ENCODE measurements at places on chromosomes 16 and 17.

GRCh38 chr16:67013233-67013822 lies 15.6 kb upstream of the CBFB start:
- no peak for DNase-seq
- no peaks in the 10 kb centered on the region for H3K27me3 ChIP-seq
- H3K36me3 ChIP-seq = peaks cover 6% of the 10 kb centered on the region
- peak overlapping the region; percentile 72 for H3K27ac ChIP-seq
- H3K4me3 ChIP-seq = peak overlapping the region; percentile 83

DNA sequence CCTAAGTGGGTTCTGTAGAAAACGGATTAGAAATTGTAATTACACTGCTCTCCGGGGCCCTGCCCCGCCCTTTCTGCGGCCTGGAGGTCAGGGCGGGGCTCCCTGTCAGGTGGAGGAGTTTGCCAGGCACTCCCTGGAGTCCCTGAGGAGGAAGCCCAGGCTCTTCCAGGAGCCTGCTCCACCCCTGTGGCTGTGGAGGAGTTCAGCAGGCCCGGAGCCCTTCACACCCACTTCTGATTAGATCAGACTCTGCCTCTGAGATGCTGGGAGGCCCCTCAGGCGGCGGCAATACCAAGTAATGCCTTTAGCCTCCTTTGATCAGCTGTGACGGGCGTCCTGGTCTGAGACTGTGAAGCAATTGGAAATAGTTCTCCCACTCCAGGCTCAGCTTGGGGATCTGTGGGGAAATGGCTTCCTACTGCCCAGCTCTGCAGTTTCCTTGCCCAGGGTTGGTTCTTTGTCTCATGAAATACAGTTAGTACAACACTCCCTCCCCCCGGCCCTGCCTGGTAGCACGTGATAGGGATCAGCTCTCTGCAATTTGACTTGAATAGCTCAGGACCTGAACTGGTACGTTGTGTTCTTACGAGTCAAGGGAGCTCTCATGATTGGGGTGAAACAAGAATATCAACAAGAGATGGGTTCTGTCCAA lies 22.3 kb downstream of the BAIAP2 start:
- H3K27me3 ChIP-seq = no peaks in the 10 kb centered on the region
- peaks cover 5% of the 10 kb centered on the region for H3K4me1 ChIP-seq
- no peak overlapping the region for H3K4me3 ChIP-seq
- no peak overlapping the region for H3K27ac ChIP-seq
- H3K36me3 ChIP-seq = no peaks in the 10 kb centered on the region

- H3K4me1 ChIP-seq = no peaks in the 10 kb centered on the region
- no peaks in the 10 kb centered on the region for H3K27me3 ChIP-seq
- no peak overlapping the region for H3K4me3 ChIP-seq
- H3K36me3 ChIP-seq = no peaks in the 10 kb centered on the region
Measured at GRCh38 chr16:27690608-27691007, 140.7 kb downstream of the KATNIP start.

- H3K4me1 ChIP-seq = no peaks in the 10 kb centered on the region
- DNase-seq = no peak
- no peaks in the 10 kb centered on the region for H3K36me3 ChIP-seq
- peaks cover 7% of the 10 kb centered on the region for H3K27me3 ChIP-seq
Measured at GRCh38 chr16:77899416-77899815, 111.1 kb downstream of the VAT1L start.

DNA sequence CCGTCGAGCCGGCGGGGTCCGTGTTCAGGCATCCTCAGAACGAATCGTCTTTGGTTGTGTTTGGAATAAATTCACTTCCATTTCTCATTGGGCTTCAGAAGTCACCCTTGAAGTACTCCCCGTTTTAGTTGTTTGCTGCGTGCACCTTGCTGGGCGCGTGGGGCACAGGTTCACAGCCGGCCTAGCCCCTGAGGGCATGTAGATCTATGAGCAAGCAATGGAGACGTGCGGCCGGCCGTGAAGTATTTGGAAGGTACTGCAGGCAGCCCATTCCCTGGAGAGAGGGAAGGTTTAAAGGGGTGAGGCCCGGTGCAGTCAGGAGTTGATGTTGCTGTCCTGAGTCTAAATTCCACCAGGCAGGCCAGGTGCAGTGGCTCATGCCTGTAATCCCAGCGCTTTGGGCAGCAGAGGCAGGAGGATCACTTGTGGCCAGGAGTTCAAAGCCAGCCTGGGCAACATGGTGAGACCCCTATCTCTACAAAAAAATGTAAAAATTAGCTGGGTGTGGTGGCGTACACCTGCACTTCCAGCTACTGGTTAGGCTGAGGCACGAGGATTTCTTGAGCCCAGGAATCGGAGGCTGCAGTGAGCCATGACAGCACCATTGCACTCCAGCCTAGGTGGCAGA lies 714 bp downstream of the ACSF3 start:
- H3K4me3 ChIP-seq = peak overlapping the region; percentile 85
- peak; percentile 45 for DNase-seq
- peak overlapping the region; percentile 96 for H3K27ac ChIP-seq
- peaks cover 23% of the 10 kb centered on the region for H3K36me3 ChIP-seq

DNA sequence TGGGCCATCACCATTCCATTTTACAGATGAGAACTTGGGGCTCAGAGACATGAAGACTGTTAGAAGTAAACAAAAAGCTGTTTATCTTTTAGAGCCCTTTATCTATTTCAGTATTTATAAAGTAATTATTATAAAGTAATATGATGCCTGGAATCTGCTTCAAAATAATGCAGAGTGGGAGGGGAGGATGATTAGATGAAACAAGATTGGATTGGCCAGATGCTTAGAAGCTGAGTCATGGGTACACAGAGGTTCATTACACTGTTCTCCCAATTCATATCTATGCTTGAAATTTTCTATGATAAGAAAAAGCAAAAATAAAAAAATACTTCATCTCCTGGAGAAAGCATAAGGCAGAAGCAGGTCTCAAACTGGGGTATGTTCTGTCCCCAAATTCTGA lies 29.4 kb downstream of the TOM1L2 start:
- H3K4me3 ChIP-seq = no peak overlapping the region
- no peak for DNase-seq
- H3K27ac ChIP-seq = no peak overlapping the region
- no peaks in the 10 kb centered on the region for H3K27me3 ChIP-seq
- peaks cover 16% of the 10 kb centered on the region for H3K4me1 ChIP-seq

- H3K27me3 ChIP-seq = peaks cover 1% of the 10 kb centered on the region
- H3K4me1 ChIP-seq = no peaks in the 10 kb centered on the region
- H3K36me3 ChIP-seq = no peaks in the 10 kb centered on the region
- H3K4me3 ChIP-seq = no peak overlapping the region
Measured at GRCh38 chr16:55077266-55077665, 146.6 kb downstream of the IRX5 start.

GRCh38 chr16:77385481-77385880 lies 49.4 kb downstream of the ADAMTS18 start:
- no peaks in the 10 kb centered on the region for H3K27me3 ChIP-seq
- no peak overlapping the region for H3K4me3 ChIP-seq
- no peak for DNase-seq
- H3K4me1 ChIP-seq = no peaks in the 10 kb centered on the region

DNA sequence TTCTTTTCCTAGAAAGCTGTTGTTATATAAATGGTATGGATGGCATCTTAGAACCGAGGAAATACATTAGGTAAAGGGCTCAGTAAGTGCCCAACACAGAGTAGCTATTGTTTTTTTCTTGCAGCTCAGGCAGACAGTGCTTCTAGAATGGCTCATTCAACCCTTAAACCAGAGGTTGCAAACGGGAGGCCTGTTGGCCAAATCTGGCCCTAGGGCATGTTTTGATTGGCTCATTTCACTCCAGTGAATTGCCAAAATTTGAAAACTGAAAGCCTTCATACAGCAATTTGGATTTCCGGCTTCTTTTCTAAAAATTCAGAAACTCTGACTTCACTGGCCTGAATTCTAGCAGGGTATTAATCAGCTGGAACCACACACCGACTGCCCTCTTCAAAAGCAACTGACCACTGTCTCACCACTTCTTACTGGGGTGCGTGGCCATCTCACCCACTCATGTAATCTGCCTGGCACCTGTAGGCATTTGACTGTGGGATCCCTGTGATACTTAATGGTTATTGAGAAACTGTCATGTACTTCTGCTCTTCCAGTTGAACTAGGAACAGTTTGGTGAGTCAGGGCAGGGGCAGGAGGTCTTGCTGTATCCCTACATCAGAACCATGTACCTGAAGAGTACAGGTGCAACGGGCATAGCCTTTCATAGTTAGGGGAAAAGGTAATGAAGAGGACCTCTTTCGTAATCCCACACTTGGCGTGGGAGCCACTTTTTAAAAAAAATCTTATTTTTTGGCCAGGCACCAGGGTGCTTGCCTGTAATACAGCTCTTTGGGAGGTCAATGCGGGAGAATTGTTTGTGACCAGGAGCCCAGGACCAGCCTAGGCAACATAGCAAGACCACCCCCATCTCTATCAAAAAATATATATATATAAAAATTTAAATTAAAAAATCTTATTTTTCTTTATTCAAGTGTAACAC lies 53.6 kb upstream of the SCNN1B start:
- H3K27ac ChIP-seq = no peak overlapping the region
- DNase-seq = no peak
- H3K4me1 ChIP-seq = no peaks in the 10 kb centered on the region
- H3K36me3 ChIP-seq = no peaks in the 10 kb centered on the region
- H3K27me3 ChIP-seq = peaks cover 2% of the 10 kb centered on the region

- no peak overlapping the region for H3K27ac ChIP-seq
- H3K36me3 ChIP-seq = no peaks in the 10 kb centered on the region
- H3K4me3 ChIP-seq = no peak overlapping the region
Measured at GRCh38 chr16:74717367-74717766, 16.7 kb upstream of the MLKL start.

GRCh38 chr17:78933959-78934568 lies 8.9 kb upstream of the TIMP2 start:
- no peaks in the 10 kb centered on the region for H3K27me3 ChIP-seq
- no peak overlapping the region for H3K4me3 ChIP-seq
- no peak overlapping the region for H3K27ac ChIP-seq
- DNase-seq = no peak

DNA sequence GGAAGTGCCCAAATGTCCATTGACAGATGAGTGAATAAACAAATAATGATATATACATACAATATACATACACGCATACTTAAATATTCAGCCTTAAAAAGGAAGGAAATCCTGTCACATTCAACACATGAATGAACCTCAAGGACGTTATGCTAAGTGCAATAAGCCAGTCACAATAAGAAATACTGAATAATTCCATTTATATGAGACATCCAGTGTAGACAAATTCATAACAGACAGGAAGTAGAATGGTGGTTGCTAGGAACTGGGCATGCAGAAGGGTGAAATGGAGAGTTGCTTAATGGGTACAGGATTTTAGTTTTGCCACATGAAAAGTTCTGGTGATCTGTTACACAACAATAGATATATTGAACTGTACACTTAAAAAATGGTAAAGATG lies 8.8 kb upstream of the ITGB4 start:
- peaks cover 2% of the 10 kb centered on the region for H3K36me3 ChIP-seq
- DNase-seq = no peak
- H3K27me3 ChIP-seq = peaks cover 4% of the 10 kb centered on the region
- no peak overlapping the region for H3K4me3 ChIP-seq
- H3K4me1 ChIP-seq = no peaks in the 10 kb centered on the region

GRCh38 chr17:68771867-68772515 lies 170.8 kb upstream of the FAM20A start:
- peaks cover 4% of the 10 kb centered on the region for H3K4me1 ChIP-seq
- H3K27ac ChIP-seq = no peak overlapping the region
- H3K27me3 ChIP-seq = no peaks in the 10 kb centered on the region
- H3K4me3 ChIP-seq = no peak overlapping the region

DNA sequence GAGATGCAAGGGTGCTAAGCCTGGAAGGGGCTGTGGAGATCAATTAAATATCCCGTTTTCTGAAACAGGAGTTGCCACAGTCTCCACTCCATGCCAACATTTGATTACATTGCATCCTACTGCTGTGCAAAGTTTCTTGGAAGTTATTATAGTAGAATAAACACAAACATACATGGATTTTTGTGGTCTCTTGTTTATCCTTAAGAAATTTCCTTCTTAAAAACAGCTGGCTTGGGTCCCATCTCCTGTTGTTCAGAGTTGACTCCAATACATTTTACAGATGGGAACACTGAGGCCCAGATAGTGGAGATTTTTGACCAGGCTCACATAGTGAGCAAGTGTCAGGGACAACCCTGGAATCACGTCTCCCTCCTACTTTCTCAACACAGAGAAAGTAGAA lies 124.0 kb upstream of the ADAMTS18 start:
- H3K36me3 ChIP-seq = no peaks in the 10 kb centered on the region
- H3K4me3 ChIP-seq = no peak overlapping the region
- H3K27ac ChIP-seq = no peak overlapping the region
- peaks cover 10% of the 10 kb centered on the region for H3K27me3 ChIP-seq

GRCh38 chr17:62650587-62650986 lies 23.1 kb downstream of the MRC2 start:
- H3K36me3 ChIP-seq = no peaks in the 10 kb centered on the region
- DNase-seq = no peak
- peaks cover 20% of the 10 kb centered on the region for H3K27me3 ChIP-seq
- no peak overlapping the region for H3K4me3 ChIP-seq
- peaks cover 19% of the 10 kb centered on the region for H3K4me1 ChIP-seq

DNA sequence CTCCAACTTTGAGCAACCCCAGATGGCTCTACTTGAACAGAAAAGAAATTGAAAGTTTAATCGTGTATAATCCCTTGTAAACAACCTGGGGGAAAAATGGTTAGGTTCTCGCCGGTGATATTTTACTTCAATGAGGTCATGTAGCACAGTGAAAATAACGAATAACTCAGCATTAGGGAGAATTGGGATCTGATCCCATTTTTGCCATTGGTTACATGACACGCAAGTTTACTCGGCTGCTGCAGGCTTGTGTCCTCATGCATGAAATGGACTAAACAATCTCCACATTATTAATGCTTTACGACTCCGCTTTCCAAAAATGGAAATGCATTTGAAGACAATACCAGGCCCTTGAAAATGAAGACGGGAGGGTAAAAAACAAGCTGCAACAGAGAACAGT lies 45.5 kb upstream of the LRRC37A3 start:
- H3K36me3 ChIP-seq = no peaks in the 10 kb centered on the region
- no peak for DNase-seq
- H3K27me3 ChIP-seq = no peaks in the 10 kb centered on the region
- peak overlapping the region; percentile 87 for H3K27ac ChIP-seq
- H3K4me3 ChIP-seq = peak overlapping the region; percentile 64

DNA sequence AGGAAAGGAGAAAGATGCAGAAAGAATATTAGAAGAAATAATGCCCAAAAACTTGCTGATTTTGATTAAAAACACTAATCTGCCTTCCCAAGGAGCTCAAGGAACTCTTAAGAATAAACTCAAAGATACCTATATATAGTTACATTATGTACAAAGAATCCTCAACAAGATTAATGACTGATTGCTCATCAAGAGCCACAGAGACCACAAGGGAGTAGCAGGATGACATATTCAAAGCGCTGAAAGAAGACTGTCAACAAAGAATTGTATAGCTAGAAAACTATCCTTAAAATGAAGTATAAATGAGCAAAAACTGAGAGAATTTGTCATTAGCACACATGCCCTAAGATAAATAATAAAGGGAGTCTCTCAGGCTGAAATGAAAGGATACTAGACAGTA lies 6.2 kb downstream of the LPCAT2 start:
- no peak overlapping the region for H3K27ac ChIP-seq
- no peaks in the 10 kb centered on the region for H3K36me3 ChIP-seq
- DNase-seq = no peak

DNA sequence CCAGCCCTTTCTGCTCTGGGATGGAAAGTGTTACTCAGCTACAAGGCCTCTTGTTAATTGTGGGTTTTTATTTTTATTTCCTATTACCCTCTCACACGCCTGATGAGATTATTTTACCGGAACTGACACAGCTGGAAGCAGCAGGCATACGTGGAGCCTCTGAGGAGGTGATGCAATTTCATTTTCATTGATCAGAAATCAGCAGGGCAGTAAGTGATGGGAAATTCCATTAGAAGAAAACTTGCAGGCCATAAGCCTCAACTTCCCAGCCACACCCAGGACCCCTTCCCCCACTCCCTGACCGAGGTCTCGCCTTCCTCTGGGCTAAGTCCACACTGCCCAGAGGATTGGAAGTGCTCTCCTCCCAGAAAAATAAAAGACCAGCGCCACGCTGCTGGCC lies 69.7 kb downstream of the ZFHX3 start:
- no peaks in the 10 kb centered on the region for H3K27me3 ChIP-seq
- H3K27ac ChIP-seq = no peak overlapping the region
- H3K4me1 ChIP-seq = no peaks in the 10 kb centered on the region

Data from activated CD8-positive, alpha-beta T cell treated with anti-CD3 and anti-CD28 coated beads for 36 hours (primary cell).